ENCODE measurements at places on chromosomes 12 and 14.
A peak's percentile ranks its signal among the peaks of the same experiment; 100 is the strongest.

DNA sequence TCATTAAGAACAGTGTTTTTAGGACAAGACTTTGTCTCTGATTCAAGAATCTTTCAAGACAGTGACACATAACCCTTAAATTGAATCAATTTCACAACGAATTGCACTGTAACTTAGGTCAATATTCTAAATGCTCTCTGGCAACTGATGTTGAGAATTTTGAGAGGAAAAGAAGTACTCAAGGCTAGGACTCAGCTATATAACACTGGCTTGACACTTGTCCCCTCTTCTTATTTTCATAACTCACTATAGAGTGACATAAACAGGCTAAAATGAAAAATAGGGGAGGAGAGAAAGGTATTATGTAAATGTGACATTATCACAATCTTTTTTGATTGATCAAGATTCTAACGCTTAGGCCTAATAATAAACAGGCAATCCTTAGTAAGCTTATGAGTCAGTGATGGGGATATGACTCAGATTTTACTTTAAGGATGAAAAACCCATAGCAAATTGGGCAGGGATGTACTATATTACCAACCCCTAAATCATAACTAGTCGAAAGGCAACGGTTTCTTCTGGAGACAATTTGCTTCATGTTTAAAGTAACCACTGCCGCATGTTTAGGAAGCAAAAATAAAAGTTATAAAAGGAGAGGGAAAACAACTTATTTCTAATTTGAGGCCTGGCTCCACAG is 10.9 kb downstream of the BTG1 start:
- no peak for DNase-seq

DNA sequence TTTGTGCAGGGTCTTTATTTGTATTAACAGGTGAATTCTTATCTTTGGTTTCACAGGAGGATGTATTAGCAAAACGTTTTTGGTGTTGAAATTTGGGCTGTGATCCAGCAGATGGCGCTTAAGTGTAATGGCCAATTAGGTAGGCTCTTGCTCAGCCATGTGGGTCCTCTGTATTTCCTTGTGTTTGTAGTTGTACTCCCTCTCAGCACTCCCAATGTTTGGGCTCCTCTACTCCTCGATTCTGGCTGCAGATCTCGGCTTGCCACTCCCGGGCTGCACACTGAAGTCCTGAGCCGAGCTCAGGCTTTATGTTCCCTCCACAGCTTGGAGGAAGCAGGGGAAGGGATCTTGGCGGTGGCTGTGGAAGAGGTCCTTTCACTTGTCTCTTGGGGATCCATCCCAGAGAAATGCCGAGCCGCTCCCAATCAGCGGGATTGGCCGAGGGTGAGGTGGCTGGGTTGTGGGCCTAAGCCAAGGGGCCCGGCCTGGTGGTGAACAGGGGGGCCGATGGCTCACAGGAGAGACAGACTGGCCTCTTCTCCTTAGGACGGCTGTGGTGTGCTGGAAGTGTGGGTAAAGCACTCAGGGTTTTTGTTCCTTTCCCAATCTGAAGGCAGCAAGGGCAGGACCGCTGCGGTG is 133.7 kb downstream of the AEBP2 start:
- peak; percentile 4 for DNase-seq

GRCh38 chr14:73842851-73843250 is 8.8 kb upstream of the PTGR2 start:
- DNase-seq = no peak

DNA sequence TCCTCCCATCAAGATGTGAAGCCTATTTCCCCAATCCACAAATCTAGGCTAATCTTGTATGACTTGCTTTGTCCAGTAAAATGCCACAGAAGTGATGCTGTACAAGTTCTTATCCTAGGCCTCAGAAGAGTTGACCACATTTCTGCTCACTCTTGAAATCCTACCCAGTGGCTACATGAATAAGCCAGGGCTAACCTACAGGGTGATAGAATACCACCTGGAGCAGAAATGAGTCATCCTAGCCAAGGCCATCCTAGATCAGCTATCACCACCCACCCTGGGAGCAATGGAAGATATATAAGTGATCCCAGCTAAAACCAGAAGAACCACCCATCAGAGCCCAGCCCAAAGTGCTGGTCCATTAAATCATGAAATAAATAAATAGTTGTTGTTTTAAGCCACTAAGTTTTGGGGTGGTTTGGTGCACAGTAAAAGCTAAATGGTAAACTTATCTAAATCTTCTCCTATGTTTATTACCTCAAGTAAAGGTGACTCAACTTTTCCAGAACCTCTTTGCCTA is 105.1 kb downstream of the RPS29 start:
- no peak for DNase-seq

DNA sequence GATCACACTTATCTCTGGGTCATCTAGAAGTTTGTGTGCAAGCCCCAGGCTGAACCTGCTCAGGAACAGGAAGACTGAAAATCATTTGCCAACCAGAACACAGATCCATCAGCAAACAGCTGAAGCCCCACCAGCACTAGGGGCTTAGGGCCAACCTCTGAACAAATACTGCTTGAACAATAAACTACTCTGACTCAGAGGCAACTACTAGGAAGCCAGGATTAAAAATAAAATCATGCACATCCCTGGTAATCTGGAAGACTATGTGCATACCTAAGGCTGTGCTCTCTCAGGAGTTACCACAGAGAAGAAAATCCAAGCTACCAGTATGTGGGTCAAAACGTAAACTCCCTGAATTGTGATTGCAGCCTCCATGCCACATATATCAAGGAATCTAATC is 15.9 kb downstream of the GALNT8 start:
- no peak for DNase-seq

- no peak for DNase-seq
Measured at GRCh38 chr14:44770201-44770600, 191.5 kb downstream of the KLHL28 start.

DNA sequence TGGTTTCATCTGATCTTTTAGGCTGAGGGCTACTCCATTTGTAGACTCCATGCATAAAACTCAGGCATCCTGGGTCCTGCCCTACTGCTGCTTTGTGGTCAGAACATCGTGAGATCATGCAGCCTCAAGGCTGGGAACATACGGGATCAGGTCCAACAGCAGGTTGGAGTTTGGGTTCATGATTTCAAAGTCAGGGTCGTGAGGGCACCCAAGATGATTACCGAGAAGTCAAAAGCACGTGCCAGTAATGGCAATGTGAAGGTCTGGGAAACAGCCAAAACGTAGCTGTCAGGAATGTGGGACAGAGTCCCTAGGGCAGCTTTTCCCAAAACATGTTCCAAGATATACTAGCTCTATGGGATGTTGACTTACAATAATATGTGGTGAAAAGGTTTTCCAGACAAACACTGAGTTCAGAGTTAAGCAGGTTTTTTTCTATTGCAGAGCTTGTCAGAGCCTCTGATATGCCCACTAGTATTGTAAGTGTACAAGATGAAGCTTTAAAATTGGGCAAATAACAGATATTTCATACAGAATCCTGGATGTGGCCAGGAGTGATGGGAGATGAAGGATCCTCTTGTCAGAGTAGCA is 130.3 kb upstream of the DNM1L start:
- no peak for DNase-seq

GRCh38 chr12:66963901-66964300 is 285.0 kb upstream of the GRIP1 start:
- DNase-seq = no peak

DNA sequence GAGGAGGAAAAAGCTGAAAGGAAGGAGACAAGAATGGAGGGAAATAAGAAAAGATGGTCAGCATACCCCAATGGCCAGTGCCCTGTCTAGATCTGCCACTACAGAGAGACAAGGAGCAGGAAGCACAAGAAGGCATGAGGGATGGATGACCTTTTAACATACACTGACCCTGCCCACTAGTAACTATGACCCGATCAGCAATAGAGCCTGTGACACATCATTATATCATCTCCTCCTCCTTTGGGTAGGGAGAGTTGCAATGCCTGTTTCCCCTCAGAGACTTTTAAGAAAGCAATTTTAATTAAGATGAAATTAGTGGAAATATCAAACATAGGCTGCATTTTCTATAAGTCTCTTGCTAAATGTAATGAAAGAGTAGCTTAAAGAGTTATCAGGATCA is 4.7 kb upstream of the SLC2A13 start:
- DNase-seq = no peak

- no peak for DNase-seq
Measured at GRCh38 chr14:64200170-64200569, 94.0 kb downstream of the ESR2 start.

GRCh38 chr14:60622917-60623257 is 26.4 kb downstream of the SIX1 start:
- DNase-seq = no peak

- DNase-seq = peak; percentile 76
Measured at GRCh38 chr14:22886500-22887259, 3.7 kb downstream of the REM2 start.

- DNase-seq = no peak
Measured at GRCh38 chr12:110444455-110444854, 5.7 kb downstream of the ARPC3 start.
